Cerebellar nuclear complex (tissue), 1 donor: ENCODE measurements at places on chromosomes 7 and 10.

DNA sequence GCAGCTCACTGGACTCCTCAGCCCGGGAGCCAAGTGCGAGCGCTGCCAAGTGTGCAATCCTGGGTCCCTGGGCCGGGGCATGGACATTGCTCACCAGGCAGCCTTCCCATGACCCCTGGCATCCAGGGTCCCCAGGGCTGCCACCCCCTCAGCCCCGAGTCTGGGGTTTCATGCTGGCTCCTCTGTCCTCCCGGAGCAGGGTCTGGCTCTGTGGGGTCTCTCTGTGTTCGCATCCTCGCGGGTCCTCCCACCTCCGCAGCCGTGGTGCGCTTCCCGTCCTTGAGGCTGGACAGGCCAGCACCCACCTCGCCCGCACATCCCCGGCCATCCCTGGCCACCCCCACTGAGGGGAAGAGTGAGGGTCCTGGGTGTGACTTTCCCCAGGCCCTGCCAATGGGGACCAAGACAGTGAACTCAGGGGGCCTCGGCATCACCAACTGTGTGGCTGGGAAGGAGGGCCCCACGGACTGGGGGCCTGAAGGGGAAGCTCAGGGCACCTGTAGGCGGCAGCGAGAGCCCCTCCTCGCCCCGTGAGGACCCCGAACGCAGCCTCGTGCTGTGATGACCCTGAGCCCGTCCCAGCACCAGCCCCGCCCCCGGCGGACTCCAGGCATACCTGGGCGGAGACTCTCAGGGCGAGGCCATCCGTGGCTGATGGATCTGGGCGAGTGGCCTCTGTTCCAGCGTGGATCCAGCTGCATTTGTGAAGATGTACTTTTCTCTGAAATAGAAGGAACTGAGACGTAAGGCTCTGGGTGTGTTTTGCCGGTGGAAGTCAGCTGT lies 50.3 kb upstream of the CFAP46 start:
- no peak for DNase-seq

DNA sequence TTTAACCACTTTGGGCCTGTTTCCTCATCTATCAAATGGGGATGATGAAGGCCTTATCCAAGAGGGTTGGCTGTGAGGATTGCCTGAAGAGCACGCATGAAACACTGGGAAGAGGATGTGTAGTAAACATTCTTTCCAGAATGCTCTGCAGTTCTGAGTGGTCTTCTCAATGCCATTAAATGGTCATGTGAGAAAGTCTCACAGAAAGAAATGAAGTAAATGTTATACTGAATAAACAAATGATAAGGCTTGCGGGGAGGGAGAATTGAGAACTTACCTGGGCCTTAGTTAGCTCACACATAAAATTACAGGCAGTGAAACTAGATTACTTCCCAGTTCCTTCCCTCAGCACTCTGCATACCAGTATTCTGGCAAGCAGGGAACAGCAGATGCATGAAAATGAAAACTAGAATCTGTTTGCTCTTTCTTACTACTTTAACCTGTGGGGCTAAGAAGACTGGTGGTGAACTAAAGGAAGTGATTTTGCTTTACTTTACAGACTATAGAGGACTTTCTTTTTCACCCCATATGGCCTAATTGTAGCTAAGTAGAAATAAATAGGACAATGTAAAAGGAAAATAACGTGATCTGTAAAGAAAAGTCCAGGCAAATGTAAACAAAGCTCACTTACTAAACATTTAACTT lies 135.3 kb upstream of the CCDC6 start:
- DNase-seq = no peak

GRCh38 chr10:71321386-71321785 lies 2.3 kb downstream of the SLC29A3 start:
- no peak for DNase-seq

DNA sequence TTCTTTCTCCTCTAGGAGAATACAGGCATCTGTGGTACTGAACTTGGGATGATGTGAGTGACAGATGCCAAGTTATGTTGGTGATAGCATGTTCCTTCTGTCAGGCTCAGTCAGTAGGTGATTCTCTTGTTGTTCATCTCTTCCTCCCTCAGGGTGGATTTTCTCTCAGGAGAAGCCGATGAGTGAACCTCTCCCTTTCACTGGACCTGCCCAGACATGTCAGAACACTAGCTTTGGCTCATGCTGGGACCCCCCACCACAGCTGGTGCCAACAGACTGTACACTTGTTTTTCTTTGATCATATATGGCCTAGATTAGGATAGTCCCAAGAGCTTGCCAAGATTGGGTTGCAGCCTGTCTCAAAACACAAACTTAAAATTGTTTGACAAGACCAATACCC lies 129.4 kb downstream of the BMPER start:
- no peak for DNase-seq

DNA sequence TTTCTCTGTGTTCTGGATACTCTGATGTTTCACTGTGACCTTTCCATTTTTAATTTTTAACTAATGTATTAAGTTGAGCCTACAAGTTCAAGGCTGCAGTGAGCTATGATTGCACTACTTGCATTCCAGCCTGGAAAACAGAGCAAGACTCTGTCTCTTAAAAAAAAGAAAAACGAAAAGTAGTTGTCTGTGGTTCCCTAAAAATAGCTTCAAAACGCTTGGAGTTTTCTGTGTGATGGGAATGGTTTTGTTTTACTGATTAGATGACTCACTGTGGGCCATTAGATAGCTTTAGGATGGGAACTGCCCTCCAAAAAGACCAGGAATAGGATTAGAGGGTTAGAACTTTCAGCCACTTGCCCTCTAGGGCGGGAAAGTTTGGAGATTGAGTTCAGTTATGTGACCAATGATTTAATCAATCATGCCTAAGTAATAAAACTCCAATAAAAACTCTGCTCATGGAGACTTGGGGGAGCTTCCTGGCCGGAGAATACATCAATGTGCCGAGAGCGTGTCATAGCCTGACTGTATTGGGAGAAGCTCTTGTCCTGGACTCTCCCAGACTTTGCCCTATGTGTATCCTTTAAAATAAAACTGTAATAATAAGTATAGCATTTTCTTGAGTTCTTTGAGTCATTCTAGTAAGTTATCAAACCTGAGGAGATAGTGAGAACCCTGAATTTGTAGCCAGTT lies 147.1 kb downstream of the LYZL1 start:
- DNase-seq = no peak

- DNase-seq = no peak
Observed at GRCh38 chr7:105830405-105831301, 45.7 kb downstream of the ATXN7L1 start.

DNA sequence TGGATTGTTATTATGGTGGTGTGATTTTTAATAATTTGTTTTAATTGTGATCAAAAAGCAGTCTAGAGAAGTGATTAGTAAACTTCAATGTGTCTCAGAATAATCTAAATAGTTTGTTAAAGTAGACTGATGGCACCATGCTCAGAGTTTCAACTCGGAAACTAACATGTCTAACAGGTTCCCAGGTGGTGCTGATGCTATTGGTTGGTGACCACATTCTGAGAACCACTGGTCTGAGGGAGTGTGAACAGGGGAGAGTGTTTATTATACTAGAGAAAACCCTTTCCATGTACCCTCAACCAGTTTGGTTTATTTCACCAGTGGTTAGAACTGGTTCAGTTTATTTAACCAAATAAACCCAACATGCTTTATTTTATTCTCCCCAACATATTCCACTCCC lies 42.0 kb upstream of the LSM8 start:
- DNase-seq = no peak
